Breast epithelium (tissue), 4 donors: ENCODE measurements at places on chromosomes 11 and 22.

GRCh38 chr22:44363013-44363979 lies 50.5 kb upstream of the SHISAL1 start:
- H3K36me3 ChIP-seq: no peaks in the 10 kb centered on the region
- no peaks in the 10 kb centered on the region for H3K27me3 ChIP-seq

DNA sequence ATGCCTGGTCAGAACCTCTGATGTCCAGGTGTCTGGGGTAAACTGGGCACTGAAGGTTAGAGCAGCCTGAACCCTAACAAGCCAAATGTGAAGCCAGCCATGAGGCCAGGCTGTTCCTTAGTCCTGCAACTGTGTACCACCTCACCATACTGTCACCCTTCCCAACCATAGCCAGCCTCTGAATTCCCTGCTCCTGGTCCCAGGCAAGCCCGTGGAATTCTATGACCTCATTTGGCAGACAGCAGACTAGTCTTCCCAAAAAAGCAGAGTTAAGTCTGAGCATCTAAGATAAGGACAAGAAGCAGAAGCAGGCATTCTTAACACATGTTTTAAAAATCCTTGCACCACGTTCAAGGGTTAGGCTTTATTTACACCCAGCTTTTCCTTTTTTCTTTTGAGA lies 134.8 kb downstream of the C11orf58 start:
- no peaks in the 10 kb centered on the region for H3K27me3 ChIP-seq
- no peaks in the 10 kb centered on the region for H3K36me3 ChIP-seq
- H3K4me1 ChIP-seq: no peaks in the 10 kb centered on the region
- H3K27ac ChIP-seq: no peak overlapping the region

DNA sequence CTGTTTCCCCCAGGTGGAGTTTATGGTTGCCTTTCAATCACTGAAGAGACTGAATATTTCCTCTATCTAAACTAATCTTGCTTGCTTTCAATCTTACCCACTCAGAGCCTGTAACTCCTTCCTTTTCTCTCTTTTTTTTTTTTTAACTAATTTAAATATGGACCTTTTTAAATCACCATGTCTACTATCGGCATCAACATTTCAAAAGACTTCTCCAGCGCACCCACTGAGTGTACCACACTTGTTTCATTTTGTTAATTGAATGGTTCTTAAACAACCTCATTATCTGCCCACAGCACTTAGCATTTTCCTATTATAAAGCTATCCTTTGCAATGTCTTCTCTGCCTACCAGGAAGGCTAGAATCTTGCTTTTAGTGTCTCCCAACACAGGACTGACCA lies 1212.5 kb downstream of the LRRC4C start:
- no peaks in the 10 kb centered on the region for H3K36me3 ChIP-seq
- DNase-seq: no peak

DNA sequence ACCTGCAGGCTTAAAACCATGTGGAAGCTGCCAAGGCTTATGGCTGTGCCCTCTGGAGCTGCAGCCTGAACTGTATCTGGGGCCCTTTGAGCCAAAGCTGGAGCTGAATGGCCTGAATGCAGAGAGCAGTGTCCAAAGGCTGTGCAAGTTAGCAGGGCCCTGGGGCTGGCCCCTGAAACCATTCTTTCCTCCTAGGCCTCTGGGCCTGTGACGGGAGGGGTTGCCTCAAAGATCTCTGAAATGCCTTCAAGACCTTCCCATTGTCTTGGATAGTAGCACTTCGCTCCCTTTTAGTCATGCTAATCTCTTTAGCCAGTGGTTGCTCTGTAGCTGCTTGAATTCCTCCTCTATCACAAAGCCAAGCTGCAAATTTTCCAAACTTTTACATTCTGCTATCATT lies 12.8 kb upstream of the IFTAP start:
- H3K4me1 ChIP-seq: no peaks in the 10 kb centered on the region
- no peaks in the 10 kb centered on the region for H3K36me3 ChIP-seq
- H3K27ac ChIP-seq: no peak overlapping the region
- no peak overlapping the region for H3K4me3 ChIP-seq

- H3K4me1 ChIP-seq: no peaks in the 10 kb centered on the region
- no peaks in the 10 kb centered on the region for H3K36me3 ChIP-seq
- peak overlapping the region; percentile 55 for H3K27ac ChIP-seq
- H3K27me3 ChIP-seq: peaks cover 2% of the 10 kb centered on the region
- DNase-seq: no peak
These were observed 47.8 kb upstream of the CLDN5 start for GRCh38 chr22:19571995-19572394.

DNA sequence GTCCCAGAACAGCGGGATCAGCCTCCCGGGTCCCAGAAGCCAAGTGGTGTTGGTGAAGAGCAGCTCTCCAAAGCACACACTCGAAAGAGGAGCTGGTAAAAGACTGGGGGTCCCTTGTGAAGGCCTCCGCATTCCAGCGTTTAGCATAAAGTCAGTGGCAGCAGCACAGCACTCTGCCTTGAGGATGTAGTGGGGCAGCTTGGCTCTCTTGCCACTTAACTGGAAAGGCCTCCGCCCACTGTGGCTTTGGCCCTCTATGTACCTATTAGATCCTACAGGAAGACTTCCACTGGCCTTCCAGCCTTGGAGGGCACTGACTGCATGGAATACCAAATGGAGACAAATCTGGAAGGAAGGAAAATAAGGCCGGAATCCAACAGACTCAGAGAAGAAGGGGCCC lies 1455.3 kb downstream of the BRD1 start:
- no peak for DNase-seq
- H3K27ac ChIP-seq: no peak overlapping the region
- no peaks in the 10 kb centered on the region for H3K4me1 ChIP-seq
- H3K27me3 ChIP-seq: no peaks in the 10 kb centered on the region

DNA sequence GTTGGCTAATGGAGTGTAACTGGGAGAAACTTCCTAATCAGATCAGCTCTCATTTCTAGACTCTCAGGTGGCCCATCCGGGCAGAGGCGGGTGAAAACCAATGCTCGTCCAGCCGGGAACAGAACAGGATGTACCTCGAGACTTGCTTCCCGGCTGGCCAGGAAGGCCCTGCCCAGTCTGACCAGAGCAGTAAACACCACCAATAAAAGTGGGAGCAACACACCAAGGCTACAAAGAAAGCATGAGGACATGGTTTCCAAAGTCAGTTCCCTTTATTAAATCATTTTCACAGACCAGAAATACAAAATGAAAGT lies 940 bp upstream of the TNKS1BP1 start:
- H3K4me1 ChIP-seq: peaks cover 14% of the 10 kb centered on the region
- H3K27me3 ChIP-seq: no peaks in the 10 kb centered on the region
- H3K36me3 ChIP-seq: peaks cover 6% of the 10 kb centered on the region
- H3K27ac ChIP-seq: peak overlapping the region; percentile 98

- DNase-seq: no peak
- no peak overlapping the region for H3K27ac ChIP-seq
- H3K4me1 ChIP-seq: no peaks in the 10 kb centered on the region
- no peaks in the 10 kb centered on the region for H3K36me3 ChIP-seq
- H3K4me3 ChIP-seq: no peak overlapping the region
These were observed 1121.3 kb downstream of the TBC1D22A start for GRCh38 chr22:47883757-47884156.

GRCh38 chr22:37961062-37961461 lies 7.6 kb downstream of the POLR2F start:
- H3K36me3 ChIP-seq: peaks cover 7% of the 10 kb centered on the region
- no peaks in the 10 kb centered on the region for H3K27me3 ChIP-seq
- H3K27ac ChIP-seq: no peak overlapping the region
- no peak overlapping the region for H3K4me3 ChIP-seq

GRCh38 chr11:97956904-97957303 lies 1063.8 kb upstream of the CNTN5 start:
- H3K27me3 ChIP-seq: no peaks in the 10 kb centered on the region
- H3K27ac ChIP-seq: no peak overlapping the region
- no peaks in the 10 kb centered on the region for H3K4me1 ChIP-seq
- no peak for DNase-seq

DNA sequence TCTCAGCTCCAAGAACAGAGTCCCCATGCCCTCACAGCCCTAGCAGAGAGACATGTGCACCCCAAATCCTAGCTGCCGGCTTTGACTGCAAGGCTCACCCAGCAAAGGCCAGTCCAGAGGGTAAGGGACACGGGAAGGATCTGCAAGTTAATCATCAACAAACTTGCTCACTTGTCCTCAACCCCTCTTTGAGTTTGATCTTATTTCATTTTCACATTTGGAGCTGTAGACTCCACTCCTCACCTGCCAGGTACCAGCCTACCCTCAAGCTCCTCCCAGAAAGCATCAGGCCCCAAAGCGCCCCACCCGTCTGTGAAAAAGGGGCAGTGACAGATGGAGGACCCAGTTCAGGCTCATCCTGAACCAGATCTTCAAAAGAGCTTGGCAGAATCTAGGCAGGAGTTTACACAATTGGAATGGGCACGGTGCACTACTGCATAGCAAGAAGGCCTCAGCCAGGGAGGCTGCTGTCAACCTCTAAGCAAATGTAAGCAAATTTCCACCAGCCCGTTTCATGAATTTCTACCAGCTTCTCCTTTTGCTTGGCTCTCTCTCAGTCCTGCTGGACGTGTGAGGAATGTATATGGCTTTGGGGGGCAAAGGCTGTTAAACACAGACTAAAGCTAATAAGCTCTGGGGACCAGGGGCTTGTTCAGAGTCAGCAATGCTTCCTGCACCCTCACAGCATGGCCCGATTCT lies 5.5 kb downstream of the EHD1 start:
- H3K27ac ChIP-seq: no peak overlapping the region
- no peak overlapping the region for H3K4me3 ChIP-seq
- no peak for DNase-seq
- H3K36me3 ChIP-seq: no peaks in the 10 kb centered on the region
- H3K4me1 ChIP-seq: peaks cover 26% of the 10 kb centered on the region

- no peaks in the 10 kb centered on the region for H3K36me3 ChIP-seq
- H3K4me3 ChIP-seq: no peak overlapping the region
- H3K27ac ChIP-seq: no peak overlapping the region
- no peaks in the 10 kb centered on the region for H3K4me1 ChIP-seq
- no peak for DNase-seq
These were observed 1343.8 kb downstream of the TBC1D22A start for GRCh38 chr22:48106215-48106614.

GRCh38 chr11:65016705-65017104 lies 2.7 kb downstream of the ARL2 start:
- H3K4me3 ChIP-seq: no peak overlapping the region
- no peaks in the 10 kb centered on the region for H3K36me3 ChIP-seq
- H3K27me3 ChIP-seq: no peaks in the 10 kb centered on the region

GRCh38 chr11:47328449-47329390 lies 23.8 kb downstream of the MYBPC3 start:
- no peak for DNase-seq
- no peak overlapping the region for H3K4me3 ChIP-seq
- no peaks in the 10 kb centered on the region for H3K36me3 ChIP-seq

- no peak overlapping the region for H3K4me3 ChIP-seq
- H3K4me1 ChIP-seq: no peaks in the 10 kb centered on the region
- DNase-seq: no peak
- no peak overlapping the region for H3K27ac ChIP-seq
- no peaks in the 10 kb centered on the region for H3K27me3 ChIP-seq
- H3K36me3 ChIP-seq: no peaks in the 10 kb centered on the region
These were observed 13.9 kb upstream of the BSX start for GRCh38 chr11:122995526-122995925.

DNA sequence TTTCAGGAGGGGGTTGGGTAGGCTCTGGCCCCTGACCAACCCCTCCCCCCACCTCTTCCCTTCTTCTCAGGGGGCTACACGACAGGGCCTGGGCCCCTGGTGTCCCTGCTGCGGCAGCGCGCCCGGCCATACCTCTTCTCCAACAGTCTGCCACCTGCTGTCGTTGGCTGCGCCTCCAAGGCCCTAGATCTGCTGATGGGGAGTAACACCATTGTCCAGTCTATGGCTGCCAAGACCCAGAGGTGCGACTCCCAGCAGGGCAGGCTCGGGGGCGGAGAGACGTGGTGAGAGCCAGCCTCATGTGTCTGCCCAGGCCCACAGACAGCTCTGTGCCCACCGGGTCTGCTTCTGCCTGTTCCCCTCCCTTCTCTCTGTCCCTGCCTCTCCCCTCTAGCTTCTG lies 7.6 kb upstream of the GALR3 start:
- H3K4me1 ChIP-seq: no peaks in the 10 kb centered on the region
- no peak overlapping the region for H3K27ac ChIP-seq
- no peak for DNase-seq
- no peaks in the 10 kb centered on the region for H3K36me3 ChIP-seq
- no peaks in the 10 kb centered on the region for H3K27me3 ChIP-seq
- no peak overlapping the region for H3K4me3 ChIP-seq

DNA sequence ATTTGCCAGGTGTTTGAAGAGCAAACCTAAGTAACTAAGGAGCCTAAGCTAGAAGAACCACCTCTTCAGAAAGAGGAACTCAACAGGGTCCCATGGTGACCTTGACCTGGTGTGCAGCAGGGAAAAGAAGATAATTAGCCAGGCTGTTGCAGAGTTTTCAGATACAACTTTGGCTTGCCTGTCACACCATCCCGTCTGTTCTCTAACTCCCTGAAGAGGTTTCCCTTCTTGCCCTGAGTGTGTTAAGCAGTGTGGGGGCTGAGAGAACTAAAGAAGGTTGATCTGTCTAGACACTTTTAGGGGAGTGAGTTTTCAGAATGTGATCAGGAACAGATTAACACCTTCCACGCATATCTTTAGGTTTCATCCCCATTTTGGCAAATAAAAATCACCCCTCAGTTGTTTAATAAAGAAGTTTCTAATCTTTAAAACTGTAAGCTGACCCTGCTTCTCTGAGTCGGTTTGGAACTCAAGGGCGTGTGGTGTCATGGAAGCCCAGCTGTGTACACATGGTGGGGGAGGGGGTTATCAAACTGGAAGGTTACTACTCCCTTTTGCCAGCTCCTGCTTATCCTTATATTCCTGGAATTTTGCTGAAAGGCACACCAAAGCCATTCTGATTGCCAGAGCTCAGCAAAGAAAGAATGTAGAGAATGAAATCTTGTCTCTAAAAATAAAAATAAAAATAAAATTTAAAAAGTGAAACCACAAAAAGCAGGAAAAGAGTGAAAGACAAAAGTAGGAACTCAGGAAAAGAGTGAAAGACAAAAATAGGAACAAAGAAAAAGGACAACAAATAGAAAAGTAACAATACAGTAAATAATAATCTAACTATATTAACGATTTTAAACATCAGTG lies 70.2 kb downstream of the DBX1 start:
- no peaks in the 10 kb centered on the region for H3K27me3 ChIP-seq
- no peaks in the 10 kb centered on the region for H3K36me3 ChIP-seq
- no peak overlapping the region for H3K4me3 ChIP-seq
- H3K4me1 ChIP-seq: no peaks in the 10 kb centered on the region

DNA sequence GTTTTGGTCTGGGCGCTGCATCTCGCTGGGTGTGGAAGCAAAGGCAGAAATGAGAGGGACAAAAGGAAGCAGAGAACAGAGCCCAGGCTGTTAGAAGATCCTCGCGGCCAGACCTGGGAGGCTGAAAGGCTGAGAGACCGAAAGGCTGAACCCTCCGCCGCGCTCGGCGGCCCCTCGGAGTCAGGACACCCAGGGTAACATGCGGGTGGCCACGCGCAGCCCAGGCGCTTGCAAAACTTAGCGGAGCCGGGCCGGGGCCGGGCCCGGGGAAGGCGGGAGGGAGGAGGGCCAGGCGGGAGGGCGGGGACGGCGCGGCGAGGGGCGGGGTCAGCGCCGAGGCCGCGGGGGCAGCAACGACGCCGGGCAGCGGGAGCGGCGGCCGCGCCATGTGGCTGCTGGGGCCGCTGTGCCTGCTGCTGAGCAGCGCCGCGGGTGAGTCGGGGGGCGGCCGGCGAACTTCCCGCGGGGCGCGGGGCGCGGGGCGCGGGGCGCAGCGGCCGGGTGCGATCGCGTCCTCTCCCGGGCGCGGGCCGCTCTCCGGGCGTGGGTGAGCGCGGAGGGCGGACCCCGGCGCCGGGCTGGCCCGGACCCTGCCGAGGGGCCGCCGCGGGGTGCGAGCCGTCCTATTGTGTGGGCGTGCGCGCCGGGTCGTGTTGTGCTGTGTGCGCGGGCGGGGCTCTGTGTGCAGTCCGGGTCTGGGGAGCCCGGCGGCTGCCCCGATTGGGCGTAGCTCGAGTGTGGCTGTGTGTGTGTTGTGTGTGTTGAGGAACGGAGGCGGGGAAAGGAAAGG lies at the start of gene LDLRAD3:
TSS of gene LDLRAD3 (plus strand) at position 350 of the 790 bp plus-strand sequence. CDS start at position 387, 37 bp downstream.
- no peaks in the 10 kb centered on the region for H3K4me1 ChIP-seq
- peak within 1 kb of the TSS; percentile 66 for H3K4me3 ChIP-seq
- H3K27me3 ChIP-seq: no peaks in the 10 kb centered on the region
- H3K36me3 ChIP-seq: no peaks in the 10 kb centered on the region
